NCI-H1694 treated with DMSO at 0.1 percent for 48 hours (cell line): ENCODE measurements at places on chromosomes 16 and 17.

- peak; percentile 66 for DNase-seq
Measured at GRCh38 chr17:40168262-40168832, 8.9 kb upstream of the RAPGEFL1 start.

DNA sequence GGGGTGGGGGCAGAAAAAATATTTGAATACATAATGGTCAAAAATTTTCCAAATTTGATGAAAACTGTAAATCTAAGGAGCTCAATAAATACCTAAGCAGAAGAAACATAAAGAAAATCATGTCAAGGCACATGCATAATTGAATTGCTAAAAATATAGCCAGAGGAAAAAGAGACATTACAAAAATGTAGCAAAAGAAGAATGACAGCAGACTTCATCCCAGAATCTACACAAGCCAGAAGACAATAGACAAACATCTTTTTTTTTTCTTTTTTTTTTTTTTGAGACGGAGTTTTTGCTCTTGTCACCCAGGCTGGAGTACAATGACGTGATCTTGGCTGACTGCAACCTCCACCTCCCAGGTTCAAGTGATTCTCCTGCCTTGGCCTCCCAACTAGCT lies 62.0 kb upstream of the ATP2A3 start:
- DNase-seq: no peak

DNA sequence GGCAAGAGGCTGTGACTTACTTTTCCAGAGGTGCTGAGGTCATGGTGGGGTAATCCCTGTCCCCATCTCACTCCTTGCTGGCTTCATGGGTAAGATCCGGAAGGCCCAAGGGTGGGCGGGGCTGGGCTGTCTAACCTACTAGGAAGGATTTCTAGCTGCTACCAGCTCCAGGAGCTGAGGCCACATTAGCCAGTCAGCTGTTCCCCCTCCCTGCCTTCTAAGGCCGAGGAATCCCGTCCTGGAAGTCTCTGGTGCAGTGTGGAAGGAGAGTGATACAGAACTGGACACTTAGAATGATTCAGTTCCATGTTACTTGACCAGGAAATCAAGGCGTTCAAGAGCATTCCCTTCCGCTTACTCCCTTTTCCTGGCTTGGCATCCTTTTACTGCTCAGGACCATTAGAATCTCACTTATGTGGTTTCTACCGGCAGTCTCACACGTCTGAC lies 8.9 kb downstream of the GNGT2 start:
- no peak for DNase-seq

GRCh38 chr17:66508896-66509844 lies 206.8 kb downstream of the PRKCA start:
- DNase-seq: no peak

DNA sequence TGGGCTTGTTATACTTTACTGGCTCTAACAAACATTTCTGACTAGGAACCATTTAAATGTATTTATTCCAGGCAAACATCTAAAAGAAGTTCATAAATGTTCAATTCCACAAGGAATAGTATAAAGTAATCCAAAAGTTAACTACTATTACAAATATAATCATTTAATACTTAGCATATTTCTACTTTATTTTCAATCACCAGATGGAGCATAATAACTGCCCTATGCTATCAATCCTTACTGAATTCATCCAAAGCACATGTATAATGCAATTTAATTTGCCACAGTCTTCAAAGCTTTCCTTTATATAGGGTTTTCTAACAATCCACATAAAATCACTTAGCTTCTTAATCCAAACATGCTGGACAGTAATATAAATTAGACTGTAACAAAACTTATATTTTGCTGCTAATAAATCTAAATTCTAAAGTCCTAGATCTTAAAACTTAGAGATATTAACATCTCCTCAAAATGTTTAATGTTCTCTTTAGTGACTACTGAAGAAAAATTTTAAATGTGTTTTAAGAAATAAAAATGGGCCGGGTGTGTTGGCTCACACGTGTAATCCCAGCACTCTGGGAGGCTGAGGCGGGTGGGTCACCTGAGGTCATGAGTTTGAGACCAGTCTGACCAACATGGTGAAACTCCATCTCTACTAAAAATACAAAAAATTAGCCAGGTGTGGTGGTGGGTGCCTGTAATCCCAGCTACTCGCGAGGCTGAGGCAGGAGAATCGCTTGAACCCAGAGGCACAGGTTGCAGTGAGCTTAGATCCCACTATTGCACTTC lies 5.9 kb downstream of the MEIOB start:
- DNase-seq: no peak

- DNase-seq: no peak
Measured at GRCh38 chr17:60040843-60041242, 37.9 kb downstream of the HEATR6 start.

- no peak for DNase-seq
Measured at GRCh38 chr16:24051125-24051524, 205.0 kb upstream of the CACNG3 start.

DNA sequence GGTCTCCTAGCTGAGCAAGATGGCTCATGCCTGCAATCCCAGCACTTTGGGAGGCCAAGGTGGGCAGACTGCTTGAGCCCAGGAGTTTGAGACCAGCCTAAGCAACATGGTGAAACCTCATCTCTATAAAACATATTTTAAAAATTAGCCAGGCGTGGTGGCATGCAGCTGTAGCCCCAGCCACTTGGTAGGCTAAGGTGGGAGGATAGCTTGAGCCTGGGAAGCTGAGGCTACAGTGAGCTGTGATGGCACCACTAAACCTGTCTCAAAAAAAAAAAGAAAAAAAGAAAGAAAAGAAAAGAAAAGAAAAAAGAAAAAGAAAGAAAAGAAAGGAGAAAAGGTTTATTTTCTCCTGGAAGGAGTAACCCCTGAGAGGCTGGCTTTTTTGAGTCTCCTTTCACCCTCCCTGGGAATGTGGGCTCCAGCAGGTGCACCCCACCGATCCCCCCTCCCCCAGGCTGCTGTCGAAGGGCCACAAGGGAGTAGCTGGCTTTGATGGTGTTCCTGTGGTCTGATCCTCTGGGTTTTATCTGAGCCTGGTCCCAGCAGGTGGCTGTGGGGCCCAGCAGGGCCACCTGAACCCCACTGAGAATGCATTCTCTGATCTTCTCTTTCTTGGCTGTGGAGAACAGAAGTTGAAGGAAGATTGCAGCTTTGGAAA lies 29.9 kb upstream of the TNRC6C start:
- DNase-seq: no peak

GRCh38 chr16:81837312-81837751 lies 58.2 kb downstream of the PLCG2 start:
- no peak for DNase-seq

GRCh38 chr16:68357923-68358322 lies 47.1 kb downstream of the PRMT7 start:
- no peak for DNase-seq

DNA sequence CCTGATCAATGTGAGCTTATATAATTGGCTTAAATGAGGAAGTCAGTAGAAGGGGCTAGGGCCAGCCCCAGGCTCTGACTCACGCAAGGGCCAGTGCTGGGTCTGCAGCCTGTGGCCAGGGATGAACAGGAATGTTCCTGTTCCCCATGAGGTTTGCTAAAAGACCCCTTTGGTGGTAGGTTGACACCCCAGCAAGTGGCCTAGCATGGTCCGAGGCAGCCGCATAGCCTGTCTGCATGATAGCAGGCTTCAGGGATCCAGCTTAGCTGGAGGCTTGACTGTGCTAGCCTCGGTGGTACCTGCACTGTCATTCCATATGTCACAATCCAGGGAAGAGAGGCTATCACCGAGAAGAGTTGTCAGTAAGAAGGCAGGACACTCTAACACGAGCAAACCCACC lies 23.5 kb downstream of the TRIM25 start:
- no peak for DNase-seq

DNA sequence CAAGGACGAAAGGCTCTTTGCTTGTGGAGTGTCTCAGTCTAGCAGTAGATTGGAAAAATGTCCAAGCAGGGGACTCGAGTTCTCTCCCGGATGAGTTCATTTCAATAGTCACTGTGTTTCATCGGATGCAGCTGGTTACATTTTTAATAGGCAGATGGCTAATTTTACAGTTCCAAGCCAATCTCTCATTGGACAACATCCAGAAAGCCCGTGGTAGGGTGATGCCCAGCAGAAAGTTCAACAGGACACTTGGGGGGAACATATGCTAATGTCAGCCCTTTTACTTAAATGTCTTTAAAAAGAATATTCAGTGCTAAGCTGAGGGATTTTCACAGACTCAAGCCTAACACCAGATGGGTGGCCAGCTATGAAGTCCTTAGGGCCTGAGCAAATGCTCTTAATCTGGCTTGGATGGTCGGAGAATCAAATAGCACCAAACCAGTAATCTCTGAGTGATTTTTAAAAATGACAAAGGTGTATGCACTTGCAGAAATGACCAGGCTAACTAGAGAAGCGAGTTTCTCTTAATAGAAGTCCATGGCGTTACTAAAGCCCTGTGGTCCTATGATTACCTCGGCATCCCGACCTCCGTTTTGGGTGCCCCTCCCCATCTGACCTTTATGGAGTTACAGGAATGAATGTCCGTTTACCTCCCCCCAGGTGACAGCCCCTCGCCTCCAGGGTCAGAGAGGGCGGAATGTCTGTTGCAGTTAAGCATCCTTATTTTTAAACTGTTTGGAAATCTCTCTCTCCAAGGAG lies 289.2 kb upstream of the SALL1 start:
- peak; percentile 31 for DNase-seq

- no peak for DNase-seq
Measured at GRCh38 chr16:49623501-49624266, 232.2 kb downstream of the ZNF423 start.

DNA sequence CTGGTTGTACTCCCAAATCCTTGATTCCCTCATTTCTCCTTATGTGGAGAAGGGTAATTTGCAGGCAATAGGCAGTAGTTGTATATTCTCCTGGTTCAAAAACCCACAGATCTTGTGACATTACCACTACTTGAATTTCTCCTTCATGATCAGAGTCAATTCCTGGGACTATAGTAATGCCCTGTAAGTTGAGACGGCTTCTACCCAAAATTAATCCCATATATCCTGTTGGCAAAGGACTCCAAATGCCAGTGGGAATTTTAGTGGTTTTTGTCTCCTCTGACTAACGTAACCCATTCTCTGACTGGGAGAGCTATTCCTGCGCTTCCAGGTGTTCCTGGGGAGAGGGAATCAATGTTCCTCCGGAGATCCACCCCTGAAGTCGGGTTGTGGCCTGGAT lies 11.6 kb upstream of the ZNF689 start:
- no peak for DNase-seq

- no peak for DNase-seq
Measured at GRCh38 chr17:47641202-47641601, 8.5 kb upstream of the KPNB1 start.

- no peak for DNase-seq
Measured at GRCh38 chr16:12184419-12184917, 207.9 kb downstream of the SNX29 start.

GRCh38 chr16:4984174-4984990 lies 26.3 kb downstream of the SEC14L5 start:
- no peak for DNase-seq
